ENCODE measurements at places on chromosomes 7 and 10. TPM values are rescaled to one million over a fixed set of nuclear protein-coding genes. Genes with fewer than 3 reads are reported as not detected.

Gene CRYGN
- not detected for total RNA-seq

Gene MMD2
- total RNA-seq = not detected

Gene BPGM
- 7.8 TPM for total RNA-seq

GRCh38 chr10:124197371-124198124, 104.2 kb upstream of the CHST15 start:
- DNase-seq = no peak

DNA sequence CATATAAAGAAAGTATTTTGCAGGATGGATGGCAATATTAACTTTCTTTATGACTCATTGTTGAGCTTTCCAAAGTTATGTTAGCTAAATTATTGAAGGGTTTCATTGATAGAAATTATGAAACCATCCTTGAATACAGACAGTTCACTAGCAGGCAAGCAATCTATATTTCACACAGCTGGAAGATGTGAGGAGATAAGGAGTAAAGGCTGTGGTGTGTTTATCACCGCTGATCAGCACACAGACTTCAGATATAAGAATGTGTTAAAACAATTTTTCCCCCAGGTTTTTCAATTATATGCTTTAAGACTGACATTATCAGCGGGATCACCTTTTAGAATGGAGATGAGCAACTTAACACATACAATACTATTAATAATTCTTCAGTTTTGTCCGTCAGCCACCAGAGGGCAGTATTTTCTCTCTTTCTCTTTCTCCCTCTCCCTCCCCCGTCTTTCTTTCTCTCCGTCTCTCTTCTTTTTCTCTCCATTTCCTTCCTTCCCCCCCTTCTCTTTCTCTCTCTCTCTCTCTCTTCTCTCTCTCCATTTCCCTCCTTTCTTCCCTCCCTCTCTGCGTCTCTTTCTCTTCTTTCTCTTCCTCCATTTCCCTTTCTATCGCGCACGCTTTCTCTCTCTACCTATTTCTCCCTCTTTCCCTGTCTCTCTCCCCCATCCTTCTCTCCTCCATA, 62.9 kb upstream of the FAM171A1 start:
- no peak for DNase-seq

DNA sequence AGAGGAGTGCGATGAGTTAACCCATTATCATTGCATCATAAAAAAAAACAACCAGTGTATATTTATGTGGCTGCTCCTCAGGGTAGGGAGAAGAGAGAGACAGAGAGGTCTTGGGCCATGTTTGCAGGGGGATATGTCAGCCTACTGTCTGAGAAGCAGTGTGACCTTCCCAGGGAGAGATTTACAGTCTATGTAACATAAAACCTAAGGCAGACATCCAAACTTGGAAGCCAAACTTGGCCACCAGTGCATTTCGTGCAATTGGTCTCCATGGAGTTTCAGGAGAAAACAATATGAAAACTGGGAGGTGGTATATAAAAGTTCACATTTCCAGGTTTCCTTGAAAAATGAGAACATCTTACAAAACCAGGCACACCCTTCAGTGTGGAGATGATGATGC, 85.9 kb upstream of the CXCL12 start:
- no peak for DNase-seq
